Brain (organoid and tissue), 16 donors: ENCODE measurements at places on chromosomes 16 and 17. TPM values are rescaled to one million over a fixed set of nuclear protein-coding genes. Genes with fewer than 3 reads are reported as not detected.

The HOXB6 gene
- 31.9 TPM for polyA plus RNA-seq

The CIAO2B gene
- polyA plus RNA-seq: 309 TPM

The ITGAD gene
- polyA plus RNA-seq: not detected

The MAF gene
- polyA plus RNA-seq: 6.7 TPM

The HOXB1 gene
- polyA plus RNA-seq: not detected

The MYOCD gene
- polyA plus RNA-seq: 0.10 TPM

The NPLOC4 gene
- polyA plus RNA-seq: 55.3 TPM

The CBX8 gene
- polyA plus RNA-seq: 9.4 TPM

The ASPHD1 gene
- 115 TPM for polyA plus RNA-seq

The TLCD2 gene
- 0.27 TPM for polyA plus RNA-seq

The DNAJC7 gene
- polyA plus RNA-seq: 102 TPM

The MYO15A gene
- 1.2 TPM for polyA plus RNA-seq

The INCA1 gene
- polyA plus RNA-seq: 3.5 TPM

The ZNF385C gene
- 0.48 TPM for polyA plus RNA-seq

The CAMKK1 gene
- polyA plus RNA-seq: 21.9 TPM

The HYDIN gene
- polyA plus RNA-seq: 4.6 TPM

The GPRC5B gene
- 351 TPM for polyA plus RNA-seq

The CX3CL1 gene
- 23.2 TPM for polyA plus RNA-seq

The ZNF287 gene
- polyA plus RNA-seq: 2.4 TPM

The PLXDC1 gene
- 15.8 TPM for polyA plus RNA-seq

The TMEM92 gene
- polyA plus RNA-seq: not detected

The SYT17 gene
- 8.2 TPM for polyA plus RNA-seq

The TNP2 gene
- polyA plus RNA-seq: not detected

The VTN gene
- 0.56 TPM for polyA plus RNA-seq

The NME3 gene
- 65.0 TPM for polyA plus RNA-seq

The CD300LG gene
- polyA plus RNA-seq: not detected

The TERB1 gene
- polyA plus RNA-seq: not detected

The TBC1D3C gene
- polyA plus RNA-seq: not detected

The NHLRC4 gene
- 0.36 TPM for polyA plus RNA-seq

The CDYL2 gene
- polyA plus RNA-seq: 6.3 TPM

The IRF8 gene
- 1.6 TPM for polyA plus RNA-seq

The DPEP3 gene
- 0.15 TPM for polyA plus RNA-seq

The TPSB2 gene
- polyA plus RNA-seq: not detected

The RUNDC3A gene
- polyA plus RNA-seq: 304 TPM

The ACAP1 gene
- 1.7 TPM for polyA plus RNA-seq

The NOMO2 gene
- 177 TPM for polyA plus RNA-seq

The DNAH9 gene
- 3.5 TPM for polyA plus RNA-seq

The SCGB1C2 gene
- polyA plus RNA-seq: not detected

The DHRS7C gene
- 2.0 TPM for polyA plus RNA-seq
